HuH-7 (cell line): ENCODE measurements at places on chromosomes 12 and 14.

DNA sequence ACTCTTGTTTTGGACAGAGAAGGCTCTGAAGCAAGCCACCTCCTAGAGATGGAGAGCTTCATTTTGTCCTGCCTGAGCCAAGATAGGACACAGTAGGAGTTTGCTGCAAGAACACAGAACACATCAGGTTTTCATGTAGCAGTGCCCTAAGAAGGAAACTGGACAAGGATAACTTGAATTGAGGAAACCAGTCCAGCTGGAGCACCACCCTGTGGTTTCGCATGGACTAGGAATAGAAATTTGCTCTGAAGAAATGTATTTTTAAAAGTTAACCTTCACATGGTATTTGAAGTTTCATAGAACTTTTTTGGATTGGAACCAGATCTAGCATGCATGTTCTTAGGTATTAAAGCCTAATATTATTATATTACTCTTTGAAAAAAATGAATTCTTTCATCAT, 68.8 kb downstream of the RERG start:
- DNase-seq: no peak

DNA sequence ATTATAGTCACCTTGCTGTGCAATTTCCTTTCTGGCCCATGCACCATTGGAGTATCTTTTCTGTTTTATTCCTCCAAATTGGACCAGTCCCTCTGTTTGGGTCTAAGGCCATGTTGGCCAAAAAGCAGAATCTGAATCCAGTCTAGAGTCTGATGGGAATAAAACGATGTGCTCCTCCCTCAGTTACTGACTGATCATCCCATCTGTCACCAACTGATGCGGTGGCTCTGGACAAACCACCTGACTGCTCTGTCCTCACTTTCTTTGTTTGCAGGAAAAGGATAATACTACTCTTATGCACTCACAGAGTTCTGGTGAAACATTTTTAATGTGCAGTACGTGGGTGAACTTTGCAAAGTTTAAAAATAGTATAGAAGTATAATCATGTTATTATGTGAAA, 120.2 kb upstream of the HIF1A start:
- no peak for DNase-seq

GRCh38 chr12:34597548-34598351, 575.5 kb downstream of the ALG10 start:
- DNase-seq: no peak

GRCh38 chr12:7150841-7151240, 20.7 kb downstream of the CLSTN3 start:
- no peak for DNase-seq

GRCh38 chr14:96754845-96755184, 42.4 kb upstream of the VRK1 start:
- DNase-seq: no peak
